ENCODE measurements at places on chromosomes 16 and 17. TPM values are rescaled to one million over a fixed set of nuclear protein-coding genes. Genes with fewer than 3 reads are reported as not detected.

DNA sequence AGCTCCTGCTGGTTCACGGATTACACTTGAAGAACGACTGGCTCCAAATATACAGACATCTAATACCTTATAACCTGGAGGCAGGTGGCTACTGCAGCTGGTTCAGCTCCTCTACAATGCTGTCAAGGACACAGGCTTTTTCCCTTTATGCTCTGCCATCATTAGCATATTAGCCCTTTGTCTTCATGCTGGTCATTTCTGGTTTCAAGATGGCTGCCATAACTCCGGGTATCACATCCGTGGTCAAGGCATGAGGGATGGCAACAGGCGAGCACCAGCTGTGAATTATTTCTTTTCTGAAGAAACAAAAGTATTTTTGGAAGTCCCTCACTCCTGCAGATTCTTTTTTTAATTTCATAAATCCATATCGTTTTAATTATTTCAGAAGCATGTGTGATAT lies 124.3 kb upstream of the MED13 start:
- DNase-seq, result no peak

DNA sequence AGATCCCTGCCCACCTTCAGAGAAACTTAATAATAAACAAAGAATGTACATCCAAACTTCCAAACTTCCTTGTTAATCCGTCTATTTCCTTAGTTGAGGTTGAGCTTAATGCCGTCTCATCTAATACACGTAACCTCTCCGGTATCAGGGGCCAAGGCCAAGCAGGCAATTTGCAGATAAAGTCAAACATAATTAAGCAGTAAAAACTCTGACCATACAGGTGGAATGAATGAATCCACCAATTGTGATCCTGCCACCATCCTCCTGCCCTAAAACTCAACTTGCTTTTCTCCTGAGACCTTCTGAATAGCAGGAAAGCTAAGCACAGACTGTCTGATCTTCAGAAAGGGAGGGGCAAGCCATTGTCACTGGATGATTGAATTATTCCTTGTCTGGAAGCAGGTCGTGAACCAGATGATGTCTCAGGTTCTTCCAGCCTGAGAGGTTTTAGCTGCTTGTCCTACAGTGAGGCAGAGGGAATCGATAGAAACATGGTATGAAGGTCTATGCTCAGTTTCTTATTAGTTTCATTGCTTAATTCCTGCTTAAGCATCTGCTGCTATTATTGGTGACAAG lies 1111.8 kb upstream of the EEF2KMT start:
- no peak for DNase-seq

The TRAF4 gene
- 754 TPM for total RNA-seq

The GRB7 gene
- 0.44 TPM for total RNA-seq

The CBLN1 gene
- not detected for total RNA-seq

Measured in activated B cell treated with CpG ODN at 0.5 μM for 24 hours (primary cell).